ENCODE measurements at places on chromosomes 4 and X.

GRCh38 chr4:141180991-141181761 lies 39.5 kb upstream of the ZNF330 start:
- DNase-seq = no peak

GRCh38 chrX:16934185-16934584 lies 12.3 kb upstream of the REPS2 start:
- DNase-seq = no peak

DNA sequence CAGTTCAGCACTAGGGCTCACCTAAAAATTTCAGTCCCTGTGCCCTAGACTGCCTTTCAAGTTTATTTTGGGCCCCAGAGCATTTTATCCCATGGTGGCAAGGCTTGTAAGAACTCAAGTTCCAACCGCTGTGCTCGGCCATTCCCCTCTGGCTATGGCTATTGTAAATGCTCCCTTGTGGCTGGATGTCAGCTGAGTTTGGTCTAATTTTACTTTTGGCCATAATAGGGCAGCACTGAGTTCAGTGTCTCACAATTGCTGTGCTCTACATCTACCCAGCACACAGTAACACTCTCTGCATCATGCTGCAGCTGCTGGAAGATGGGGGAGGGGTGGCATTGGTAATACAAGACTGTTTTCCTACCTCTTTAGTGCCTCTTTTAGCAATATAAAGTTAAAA lies 210.8 kb upstream of the IRS4 start:
- DNase-seq = no peak

DNA sequence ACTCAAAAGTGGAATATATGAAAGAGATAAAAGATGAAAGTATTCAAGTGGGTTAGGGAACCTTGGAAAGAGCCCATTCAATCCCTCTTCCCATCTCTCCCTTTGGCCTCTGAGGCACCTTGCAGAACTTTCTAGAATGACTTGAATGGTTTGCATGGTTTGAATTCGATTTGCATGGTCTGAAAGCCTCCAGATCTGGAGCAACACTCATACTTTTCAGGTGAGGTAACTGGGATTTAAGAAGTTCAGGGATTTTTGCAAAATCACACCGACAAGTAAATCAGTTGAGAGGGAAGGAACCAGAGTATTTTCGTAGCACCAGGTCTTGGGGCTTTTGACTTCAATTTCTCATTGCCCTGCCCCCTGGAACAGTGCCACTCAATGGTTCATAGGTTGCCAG lies 476.0 kb upstream of the FTHL17 start:
- DNase-seq = no peak

DNA sequence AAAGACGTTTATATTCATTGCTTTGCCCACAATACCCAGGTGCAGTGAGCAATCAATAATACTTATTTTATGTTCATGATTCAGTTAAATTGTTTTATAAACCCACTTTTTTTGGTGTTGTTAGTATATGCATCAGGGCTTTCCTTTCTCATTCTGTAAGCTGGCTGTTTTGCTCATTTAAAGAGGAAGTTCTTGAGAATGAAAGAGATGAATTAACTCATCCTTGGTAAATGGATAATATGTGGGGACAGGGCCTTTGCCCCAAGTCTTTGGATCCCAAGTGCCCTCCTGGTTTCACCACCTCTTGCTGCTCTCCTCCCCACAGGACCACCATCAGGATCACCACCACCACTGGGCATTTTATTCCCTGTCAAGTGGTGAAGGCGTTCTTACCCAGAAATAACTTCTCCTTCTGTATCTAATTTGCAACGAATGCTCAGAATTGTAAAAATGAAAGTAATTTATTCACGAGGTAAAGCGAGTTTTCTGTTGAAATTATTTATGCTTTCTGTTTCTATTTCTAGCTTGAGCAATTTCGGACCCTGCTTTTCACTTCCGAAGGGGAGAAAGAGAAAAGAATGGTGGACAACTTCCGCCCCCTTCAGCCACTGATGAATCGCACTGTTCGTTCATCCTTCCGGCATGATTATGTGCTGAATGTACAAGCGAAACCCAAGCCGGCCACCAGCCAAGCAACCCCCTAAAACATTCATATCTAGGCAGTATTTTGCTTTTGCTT lies 8.2 kb upstream of the ZRSR2 start:
- no peak for DNase-seq

- DNase-seq = no peak
Measured at GRCh38 chr4:21697583-21697982, 251.0 kb downstream of the KCNIP4 start.

DNA sequence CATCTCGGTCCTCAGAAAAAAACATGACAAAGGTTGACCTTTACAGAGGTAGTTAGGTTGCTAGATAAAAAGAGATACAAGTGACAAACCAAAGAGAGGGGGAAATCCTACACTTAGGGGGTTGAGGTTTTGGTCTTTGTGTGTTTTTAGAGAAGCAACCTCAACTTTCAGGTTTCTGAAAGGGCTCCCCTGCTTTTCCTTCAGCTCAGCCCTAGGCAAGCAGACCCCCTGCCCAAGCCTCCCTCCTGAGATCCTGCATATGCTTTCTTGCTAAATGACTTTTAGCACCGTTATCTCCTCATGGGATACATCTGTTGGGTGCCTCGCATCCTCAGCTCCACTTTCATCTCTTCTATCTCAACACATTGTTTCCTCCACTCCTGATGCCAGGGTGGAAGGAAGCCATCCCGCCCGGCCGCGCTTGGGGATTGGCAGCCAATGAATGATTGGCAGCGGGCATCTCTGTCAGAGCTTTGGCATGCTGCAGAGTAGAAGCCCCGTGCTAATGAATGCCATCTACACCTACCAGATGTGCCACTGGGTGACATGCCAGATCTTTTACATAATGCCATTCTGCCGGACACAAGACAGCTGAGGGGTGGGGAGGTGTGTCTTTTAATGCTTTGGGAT lies 15.0 kb upstream of the PRDM8 start:
- no peak for DNase-seq

GRCh38 chr4:167767281-167767680 lies 325.1 kb upstream of the ANXA10 start:
- no peak for DNase-seq

DNA sequence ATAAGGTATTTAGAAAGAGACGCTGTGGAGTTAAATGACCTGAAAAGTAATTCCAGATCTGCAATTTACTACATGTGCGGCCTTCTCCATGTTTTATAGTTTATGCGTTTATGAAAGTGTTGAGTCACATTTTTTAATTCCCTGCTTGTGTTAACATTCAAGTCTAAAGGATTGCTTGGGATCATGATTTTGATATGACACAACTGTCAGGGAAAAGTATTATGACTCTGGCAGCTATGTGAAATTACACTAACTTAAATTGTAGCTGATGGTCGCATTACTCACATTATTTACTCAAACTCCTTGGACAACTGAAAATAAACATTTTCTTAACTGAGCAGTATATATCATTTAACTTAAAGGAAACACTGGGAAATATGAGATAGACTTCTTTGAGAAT lies 14.3 kb upstream of the GABRB1 start:
- DNase-seq = no peak

DNA sequence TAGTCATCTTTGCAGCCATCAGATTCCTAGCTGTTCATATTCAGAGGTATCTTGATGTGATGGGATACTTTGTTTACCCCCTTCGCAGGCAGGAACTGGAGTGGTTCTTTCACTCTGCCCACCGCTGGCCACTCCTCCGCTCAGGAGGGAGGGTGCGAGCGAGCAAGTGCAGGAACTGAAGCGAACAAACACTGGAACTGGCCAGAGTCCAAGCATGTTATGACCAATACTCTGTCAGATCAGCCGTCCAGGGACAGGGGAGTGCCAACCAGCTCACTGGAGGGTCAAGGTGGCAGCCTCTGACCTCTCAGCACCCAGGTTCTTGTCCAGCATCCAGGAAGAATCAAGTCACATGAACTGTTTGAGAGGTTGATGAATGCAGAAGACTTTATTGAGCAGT lies 18.0 kb upstream of the MANBA start:
- no peak for DNase-seq

- no peak for DNase-seq
Measured at GRCh38 chrX:338281-338835, 19.8 kb upstream of the GTPBP6 start.

GRCh38 chr4:129429581-129430320 lies 333.8 kb downstream of the C4orf33 start:
- no peak for DNase-seq

DNA sequence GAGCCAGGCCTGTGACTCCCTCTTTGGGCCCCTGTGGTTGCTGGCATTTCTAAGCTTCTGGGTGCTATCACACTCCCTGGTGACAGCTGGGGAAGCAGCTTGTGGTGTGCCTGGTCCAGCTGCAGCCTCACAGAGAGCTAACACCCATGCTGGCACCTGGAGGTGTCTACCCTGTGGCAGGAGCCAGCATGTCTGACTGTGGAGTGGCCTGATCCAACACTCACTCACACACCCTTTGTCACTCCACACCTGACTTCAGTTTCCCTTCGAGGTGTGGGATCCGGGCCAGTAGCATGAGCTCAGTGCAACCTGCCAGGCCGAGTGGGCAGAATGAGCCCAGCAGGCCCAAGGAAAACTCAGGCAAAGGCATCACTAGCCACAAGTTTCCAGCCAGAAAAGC lies 67.5 kb downstream of the TECRL start:
- no peak for DNase-seq

- no peak for DNase-seq
Measured at GRCh38 chrX:119790977-119791436, 423 bp downstream of the RPL39 start.

DNA sequence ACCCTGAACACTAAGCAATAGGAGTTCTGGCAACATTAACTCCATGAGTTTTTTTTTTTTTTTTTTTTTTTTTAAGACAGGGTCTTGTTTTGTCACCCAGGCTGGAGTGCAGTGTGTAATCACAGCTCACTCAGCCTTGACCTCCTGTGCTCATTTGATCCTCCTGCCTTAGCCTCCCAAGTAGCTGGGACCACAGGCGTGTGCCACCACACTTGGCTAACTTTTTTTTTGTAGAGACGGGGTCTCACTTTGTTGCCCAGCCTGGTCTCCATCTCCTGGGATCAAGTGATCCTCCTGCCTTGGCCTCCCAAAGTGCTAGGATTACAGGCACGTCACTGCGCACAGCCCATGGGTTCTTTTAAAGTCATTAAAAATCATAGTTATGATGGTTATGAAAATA lies 5.1 kb downstream of the RHOH start:
- DNase-seq = no peak

GRCh38 chr4:169372791-169373190 lies 102.0 kb upstream of the SH3RF1 start:
- no peak for DNase-seq

DNA sequence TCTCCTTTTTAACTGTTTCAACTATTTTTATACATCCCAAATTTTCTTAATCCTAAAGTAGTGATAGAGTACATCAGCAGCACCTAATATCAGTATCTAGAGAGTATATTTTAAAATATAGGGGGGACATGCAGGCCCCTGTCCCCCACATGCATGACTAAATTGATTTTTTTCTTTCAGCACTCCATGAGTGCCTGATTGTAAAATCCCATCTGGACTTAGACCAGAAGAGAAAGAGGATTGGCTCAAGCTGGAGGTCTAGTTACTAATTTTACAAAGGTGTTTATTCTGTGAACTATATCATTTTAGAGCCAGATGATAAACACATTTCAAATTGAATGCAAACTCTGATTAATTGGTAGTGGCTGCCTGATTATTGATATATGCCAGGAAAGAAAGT lies 1533.9 kb upstream of the PABPC4L start:
- no peak for DNase-seq

DNA sequence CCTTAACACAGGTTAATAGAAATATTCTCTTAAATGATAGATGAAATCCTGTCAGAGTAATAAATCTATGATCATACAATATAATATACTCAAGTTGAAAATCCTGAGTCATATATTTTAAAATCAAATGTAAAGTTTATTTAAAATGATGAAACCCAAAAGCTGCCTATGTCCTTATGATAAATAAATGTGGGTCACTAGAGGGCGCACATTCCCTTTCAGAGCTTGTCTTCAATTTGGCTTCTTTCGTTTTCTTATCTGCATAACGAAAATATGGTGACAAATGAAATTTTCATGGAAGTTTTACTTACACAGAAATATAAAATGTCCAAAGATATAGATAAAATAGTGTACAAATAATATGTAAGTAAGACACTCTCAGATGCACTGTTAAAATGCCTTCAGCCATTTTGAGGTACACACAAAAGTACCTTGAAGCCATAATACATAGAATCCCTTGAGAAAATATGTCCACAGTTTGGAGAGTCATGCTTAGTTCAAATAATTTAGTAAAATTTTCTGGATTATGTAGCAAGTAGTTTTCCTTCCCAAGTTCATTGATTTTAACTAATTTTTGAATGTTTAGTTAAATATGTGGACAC lies 680.4 kb downstream of the DMD start:
- no peak for DNase-seq

- DNase-seq = no peak
Measured at GRCh38 chr4:169342906-169343564, 72.3 kb upstream of the SH3RF1 start.

DNA sequence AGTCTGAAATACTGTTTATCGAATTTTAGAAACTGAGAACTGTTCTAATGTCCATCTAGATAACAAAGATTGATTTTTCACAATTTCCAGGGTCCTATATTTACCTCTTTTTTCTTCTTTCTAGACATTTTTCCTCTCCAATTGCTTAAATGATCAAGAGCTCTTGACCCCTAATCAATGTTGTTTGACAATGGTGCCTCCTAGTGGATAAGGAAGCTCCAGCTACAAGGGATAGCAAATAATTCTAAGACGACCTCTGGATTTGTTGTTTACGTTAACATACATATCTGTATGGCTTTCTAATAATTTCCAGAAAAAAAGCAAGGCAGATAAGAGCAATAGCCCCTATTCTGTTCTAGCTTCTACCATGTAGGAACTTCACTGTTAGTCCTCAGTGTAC lies 35.8 kb downstream of the GPR82 start:
- DNase-seq = no peak

GRCh38 chrX:80766916-80767315 lies 42.8 kb downstream of the BRWD3 start:
- DNase-seq = no peak

GRCh38 chr4:173538148-173538908 lies 8.3 kb upstream of the HAND2 start:
- no peak for DNase-seq

DNA sequence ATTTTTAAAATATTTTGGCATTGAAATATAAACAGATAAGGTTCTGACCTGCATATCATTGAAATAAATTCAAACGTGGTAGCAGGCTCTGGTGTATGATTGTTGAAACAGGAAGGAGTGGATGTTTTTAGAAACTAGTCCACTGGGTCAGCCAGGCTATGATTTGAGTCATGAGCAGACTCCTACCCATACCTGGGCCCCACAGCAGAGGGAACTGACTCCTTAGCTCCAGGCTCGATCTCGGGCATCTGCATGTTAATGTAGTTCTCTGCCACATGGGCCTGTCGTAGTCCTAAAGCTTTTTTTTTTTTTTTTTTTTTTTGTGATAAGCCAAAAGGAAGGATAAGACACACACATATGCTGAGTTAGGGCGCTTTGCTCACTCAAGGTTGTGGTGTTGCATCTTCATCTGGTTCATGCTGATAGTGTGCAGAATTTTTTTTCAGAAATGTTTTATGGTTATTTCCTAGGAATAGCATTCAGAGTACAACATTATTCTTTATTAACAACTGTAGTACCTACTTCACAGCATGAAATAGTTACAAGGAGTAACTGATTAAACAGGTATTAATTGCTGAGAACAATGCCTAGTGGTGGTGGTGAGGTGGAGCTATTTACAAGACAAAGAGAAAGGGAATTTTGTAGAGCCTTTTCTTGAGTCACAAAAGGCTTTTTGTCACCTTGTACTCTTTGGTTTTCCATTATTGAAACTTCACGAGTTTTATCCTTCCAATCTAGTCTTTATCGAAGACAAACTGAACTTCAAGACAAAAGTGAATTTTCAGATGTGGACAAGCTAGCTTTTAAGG lies 27.3 kb downstream of the OFD1 start:
- DNase-seq = no peak

- DNase-seq = no peak
Measured at GRCh38 chr4:79502081-79502480, 94.1 kb upstream of the GK2 start.
